T-cell (primary cell): ENCODE measurements at places on chromosomes 16 and 17.

GRCh38 chr17:43857957-43858600 is 11.1 kb downstream of the CD300LG start:
- DNase-seq = no peak

GRCh38 chr17:77709594-77709993 is 248.9 kb upstream of the TNRC6C start:
- DNase-seq = no peak

- no peak for DNase-seq
Measured at GRCh38 chr16:85074225-85074914, 37.9 kb downstream of the CIBAR2 start.

DNA sequence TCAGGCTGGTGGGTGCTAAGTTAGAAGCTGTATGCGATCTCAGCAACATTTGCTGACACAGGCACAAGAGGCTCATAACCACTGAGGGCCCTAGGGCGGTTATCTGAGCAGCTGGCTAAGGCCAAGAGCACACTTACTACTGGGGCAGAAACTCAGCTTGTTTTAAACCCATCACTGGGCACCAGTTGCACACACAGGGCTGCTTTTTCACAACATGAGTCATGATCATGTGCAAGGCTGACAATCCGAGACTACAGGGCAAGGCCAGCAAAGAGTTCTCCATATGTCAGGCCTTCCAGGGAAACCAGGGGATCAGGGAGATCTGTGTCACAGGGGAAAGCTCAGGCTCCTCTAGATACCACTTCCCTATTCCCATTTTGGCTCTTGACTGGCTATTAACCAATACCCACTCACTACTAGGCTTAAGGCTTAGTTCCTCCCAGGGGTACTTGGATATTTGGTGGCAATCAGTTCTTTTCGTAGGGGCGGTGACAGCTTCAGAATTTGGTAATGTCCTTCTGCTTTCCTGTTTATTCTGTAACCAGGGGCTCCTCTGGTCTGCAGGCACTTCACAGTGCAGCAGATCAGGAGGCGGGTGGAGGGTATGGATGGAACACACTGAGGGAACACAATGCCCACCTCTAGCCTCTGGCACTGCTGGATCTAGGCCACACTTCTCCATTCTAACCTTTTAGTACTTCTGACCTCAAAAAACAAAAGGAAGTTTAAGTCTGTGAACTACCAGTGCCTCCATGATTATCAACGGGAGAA is 44.9 kb upstream of the ERN1 start:
- no peak for DNase-seq

- DNase-seq = no peak
Measured at GRCh38 chr17:17410357-17410756, 66.4 kb upstream of the MED9 start.

DNA sequence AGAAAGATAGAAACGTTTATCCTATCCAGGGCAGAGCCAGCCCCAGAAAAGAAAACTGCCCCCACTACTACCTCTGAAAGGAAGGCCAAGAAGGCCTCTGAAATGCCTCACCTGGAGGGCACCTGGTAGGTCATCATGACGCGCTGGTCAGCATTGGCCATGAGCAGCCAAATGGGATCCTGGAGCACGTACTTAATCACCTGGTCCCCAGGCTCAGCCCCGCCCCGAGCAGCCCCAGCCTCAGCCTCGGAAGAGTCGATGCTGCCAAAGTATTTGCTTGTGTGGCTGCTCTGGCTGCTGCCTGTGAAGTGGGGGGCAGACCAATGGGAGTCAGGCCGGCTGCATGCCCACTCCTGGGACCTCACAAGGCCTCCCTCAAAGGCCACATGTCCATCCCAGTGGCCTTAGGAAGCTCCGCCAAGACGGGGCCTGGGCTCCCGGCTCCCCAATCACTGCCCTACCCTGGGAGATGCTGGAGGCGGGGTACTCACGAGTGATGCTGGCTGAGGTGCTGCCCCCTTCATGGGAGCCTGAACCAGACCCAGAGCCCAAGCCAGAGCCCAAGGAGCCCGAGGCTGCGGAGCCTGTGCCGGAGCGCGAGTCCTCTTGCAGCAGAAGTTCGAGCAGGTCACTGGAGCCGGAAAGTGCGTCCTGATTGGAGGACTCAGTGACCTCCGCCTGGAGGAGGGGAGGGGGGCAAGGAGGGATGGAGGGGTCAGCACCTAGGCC is 9.9 kb downstream of the PER1 start:
- DNase-seq = no peak

GRCh38 chr17:55518510-55518909 is 7.3 kb upstream of the SMIM36 start:
- no peak for DNase-seq

- no peak for DNase-seq
Measured at GRCh38 chr16:50598256-50598894, 50.2 kb downstream of the NKD1 start.

DNA sequence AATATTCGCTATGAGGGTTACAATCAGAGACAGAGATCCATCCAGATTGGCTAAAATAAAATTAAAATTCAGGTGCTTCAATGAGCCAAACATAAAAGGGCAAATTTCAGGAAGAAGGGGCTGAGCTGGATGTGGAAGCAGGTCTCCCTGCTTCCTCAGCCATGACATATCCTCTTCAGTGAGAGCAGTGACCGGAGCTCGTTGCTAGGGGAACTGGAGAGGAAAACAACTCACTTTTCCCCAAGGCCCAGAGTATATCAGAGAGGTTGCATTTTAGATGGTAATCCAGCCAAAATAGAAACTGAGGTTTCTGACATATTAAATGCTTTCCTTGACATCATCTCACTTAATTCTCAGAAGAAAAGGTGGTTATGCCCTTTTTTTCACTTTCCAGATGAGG is 503.5 kb downstream of the HS3ST4 start:
- no peak for DNase-seq

- no peak for DNase-seq
Measured at GRCh38 chr17:17351901-17352781, 49.0 kb downstream of the NT5M start.

DNA sequence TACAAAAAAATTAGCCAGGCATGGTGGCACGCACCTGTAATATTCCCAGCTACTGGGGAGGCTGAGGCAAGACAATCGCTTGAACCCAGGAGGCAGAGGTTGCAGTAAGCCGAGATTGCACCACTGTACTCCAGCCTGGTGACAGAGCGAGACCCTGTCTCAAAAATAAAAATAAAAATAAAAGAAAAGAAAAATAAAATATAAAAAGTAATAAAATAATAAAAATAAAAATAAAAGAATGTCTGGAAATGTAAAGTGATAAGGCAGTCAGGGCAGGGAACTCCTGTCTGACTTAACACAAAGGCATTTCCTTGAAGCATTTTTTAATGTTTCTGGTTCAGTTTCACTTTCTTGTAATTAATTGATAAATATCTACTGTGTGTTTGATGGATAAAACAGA is 34.7 kb upstream of the DNAJA2 start:
- DNase-seq = no peak

- DNase-seq = no peak
Measured at GRCh38 chr17:47611372-47612350, 38.1 kb upstream of the KPNB1 start.

DNA sequence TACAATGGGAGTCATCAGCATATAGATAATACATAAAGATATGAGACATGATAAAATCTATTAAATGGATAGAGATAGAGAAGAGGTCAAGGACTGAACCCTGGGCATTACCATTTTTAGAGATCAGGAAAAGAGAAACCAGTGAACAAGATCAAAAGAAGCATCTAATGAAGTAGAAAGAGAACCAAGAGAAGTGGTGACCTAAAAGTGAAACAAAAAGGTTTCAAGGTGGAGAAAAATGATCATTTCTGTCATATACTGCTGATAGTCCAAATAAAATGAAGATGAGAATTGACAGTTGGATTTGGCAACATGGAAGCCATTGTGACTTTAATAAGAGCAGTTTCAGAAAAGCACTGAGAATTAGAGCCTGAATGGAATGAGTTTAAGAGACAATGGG is 165.1 kb downstream of the PPM1E start:
- no peak for DNase-seq

GRCh38 chr17:78576389-78577112 is 645 bp downstream of the DNAH17 start:
- DNase-seq = no peak

DNA sequence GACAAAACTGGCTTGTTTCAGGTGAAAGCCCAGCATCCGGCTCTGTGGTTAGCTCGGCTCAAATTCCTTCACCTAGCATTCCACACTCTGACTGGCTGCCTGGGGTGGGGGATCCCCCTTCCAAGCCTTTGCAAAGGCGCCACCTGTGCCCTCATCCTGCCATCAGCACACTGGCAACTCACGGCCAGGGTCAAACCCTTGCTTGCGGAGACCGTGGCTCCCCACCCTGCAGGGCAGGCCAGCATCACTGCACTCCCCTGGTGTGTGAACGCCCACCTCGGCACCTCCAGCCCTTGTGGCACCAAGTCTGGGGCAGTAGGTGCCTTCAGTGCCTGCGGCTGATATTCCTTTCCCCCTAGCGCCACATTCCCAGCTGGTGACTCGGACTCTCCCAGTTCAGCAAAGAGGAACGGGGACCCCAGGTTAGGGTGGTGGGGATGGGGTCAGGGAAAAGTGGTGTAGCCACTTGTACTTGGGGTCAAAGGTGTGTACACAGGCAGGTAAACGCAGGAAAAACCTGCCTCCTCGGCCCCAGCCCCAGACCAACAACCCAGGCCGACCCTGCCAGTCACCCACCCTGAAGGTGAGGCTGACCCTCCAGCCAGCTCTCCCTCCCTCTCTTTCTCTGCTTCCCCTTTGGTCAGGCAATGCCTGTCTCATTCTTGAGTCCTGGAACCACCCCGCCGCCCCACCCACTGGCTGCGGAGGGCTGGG is 1.1 kb downstream of the FLII start:
- DNase-seq = peak; percentile 18

GRCh38 chr17:29582772-29583171 is 6.7 kb downstream of the GIT1 start:
- DNase-seq = no peak

- no peak for DNase-seq
Measured at GRCh38 chr16:89187032-89187769, 13.1 kb downstream of the SLC22A31 start.

DNA sequence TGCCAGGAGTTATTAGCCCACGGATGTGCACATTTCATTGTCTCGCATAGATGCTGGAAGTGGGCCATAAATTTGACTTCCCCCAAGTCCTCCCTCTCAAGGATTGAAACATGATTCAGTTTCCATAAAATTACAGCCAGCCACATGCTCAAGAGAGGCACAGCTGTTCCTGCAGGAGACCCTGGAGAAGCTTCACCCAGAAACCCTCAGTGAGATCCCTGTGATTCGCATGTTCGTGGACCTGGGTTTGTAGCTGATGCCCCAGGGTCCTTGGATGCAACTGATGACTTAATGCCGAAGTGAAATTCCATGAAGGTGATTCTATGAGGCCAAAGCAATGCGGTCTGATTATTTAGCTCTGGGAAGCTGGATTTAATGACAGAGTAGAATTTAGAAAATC is 24.7 kb upstream of the AQP8 start:
- DNase-seq = no peak

DNA sequence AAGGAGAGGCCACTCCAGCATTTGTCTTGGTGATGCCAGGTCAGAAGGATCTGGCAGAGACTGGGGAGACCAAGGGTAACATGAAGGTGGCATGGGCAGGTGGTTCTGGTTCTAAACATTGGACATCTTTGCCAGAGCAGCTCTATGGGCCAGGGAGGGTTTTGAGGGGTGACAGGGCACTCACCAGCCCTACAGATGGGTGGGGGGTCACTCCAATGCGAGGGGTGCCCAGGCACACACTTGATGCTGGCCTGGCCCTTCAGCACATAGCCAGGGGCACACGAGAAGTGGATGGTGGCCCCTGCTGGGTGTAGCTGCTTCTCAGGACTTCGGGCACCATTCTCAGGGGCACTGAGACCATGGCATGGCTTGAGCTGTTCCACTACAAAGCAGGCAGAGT is 5.5 kb upstream of the PHF12 start:
- no peak for DNase-seq

GRCh38 chr16:66487580-66488275 is 60.6 kb downstream of the BEAN1 start:
- DNase-seq = no peak

DNA sequence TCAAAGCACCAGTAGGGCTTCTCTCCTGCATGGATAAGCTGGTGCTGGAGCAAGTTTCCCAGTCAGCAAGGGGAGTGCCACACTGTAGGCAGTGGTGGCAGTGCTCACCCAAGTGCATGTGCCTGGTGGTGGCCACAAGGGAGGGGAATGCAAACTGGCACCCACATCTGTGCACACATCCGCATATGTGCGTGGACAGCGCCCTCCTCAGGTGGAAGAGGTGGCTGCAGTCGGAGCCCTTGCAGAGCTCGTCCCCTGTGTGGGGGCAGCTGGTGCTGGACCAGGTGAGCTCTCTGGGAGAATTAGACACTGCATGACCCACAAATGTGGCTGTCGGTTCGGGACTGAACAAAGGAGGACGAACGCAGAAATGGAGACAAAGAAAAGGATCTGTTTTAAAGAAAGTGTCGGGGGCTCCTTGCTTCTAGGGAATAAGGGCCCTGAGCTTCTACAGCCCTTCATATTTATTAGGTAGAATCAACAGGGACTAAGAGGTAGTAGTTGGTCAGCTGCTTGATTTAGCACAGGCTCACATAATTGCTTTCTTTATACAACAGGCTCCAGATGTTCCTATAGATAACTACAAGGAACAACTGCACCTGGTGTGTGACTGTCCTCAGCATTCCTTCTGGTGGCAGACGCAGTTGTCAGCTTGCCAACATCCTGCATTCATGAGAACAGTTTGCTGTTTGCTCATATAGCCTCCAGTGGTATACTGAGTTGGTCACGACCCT is 5.3 kb upstream of the ZNF689 start:
- peak; percentile 45 for DNase-seq

DNA sequence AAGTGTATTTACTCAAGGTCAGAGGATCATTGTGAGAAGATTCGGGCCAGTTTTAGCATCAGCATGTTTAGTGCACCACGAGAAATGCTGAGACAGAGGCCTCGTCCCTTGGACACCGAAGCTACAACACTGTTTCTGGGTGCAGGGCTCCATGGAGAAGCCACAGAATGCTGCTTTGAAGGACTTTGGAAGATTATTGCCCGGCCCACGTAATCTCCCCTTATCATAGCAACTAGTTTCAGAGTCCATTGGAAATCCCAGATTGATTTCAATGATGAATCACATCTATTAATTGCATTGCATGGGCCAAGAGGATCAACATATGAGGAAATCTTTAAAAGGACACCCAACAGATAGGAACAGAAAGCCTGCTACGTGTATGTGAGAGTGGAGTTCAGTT is 156.0 kb downstream of the MAF start:
- DNase-seq = no peak

GRCh38 chr17:55155856-55156560 is 108.8 kb upstream of the HLF start:
- DNase-seq = no peak
